ENCODE measurements at places on chromosomes 16 and 17.

DNA sequence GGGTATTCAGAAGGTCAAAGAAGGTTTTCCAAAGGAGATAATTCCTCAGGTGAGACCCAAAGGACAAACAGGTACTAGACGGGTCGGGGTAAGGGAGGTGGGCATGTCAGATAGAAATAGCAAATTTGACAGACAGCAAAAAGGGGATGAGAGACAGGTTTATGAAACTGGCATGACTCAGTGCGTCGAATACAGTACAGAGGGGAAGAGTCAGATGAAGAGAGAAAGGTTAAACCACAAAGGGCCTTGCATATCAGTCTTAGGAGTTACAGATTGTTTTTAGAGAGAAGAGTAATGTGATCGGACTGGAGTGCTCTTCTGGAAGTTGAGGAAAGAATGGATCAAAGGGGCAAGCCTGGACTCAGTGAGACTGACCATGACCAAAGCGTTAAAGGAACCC, 88.4 kb downstream of the ZZEF1 start:
- no peak for DNase-seq

- no peak for DNase-seq
Measured at GRCh38 chr16:79429381-79430190, 171.0 kb downstream of the MAF start.

- DNase-seq, result no peak
Measured at GRCh38 chr17:9475101-9475658, 100.4 kb downstream of the STX8 start.

GRCh38 chr16:68289202-68289601, 21.5 kb downstream of the SLC7A6OS start:
- DNase-seq, result no peak

DNA sequence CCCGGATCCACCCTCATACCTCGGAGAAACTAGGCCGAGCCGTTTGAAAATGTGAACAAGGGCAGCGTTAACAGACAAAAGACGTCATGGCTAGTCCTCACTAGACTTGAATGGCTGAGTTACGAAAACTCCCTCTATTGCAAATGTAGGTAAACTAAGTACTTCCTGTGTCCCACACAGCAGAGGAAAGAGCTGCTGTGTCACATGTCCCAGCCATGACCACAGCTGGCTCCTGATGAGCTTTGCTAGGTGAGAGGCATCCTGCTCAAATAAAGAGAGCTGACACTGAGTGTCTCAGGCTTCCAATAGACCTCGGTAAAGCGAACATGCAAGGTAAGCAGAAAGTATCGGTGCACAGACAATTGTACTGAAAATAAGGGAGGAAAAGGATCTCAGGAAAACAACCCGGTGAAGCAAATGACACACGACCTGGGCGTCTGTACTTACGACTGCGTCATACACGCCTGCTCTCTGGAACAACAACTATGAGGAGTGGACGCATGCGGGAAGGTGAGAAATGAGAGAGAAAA, 26.0 kb downstream of the TMEM204 start:
- no peak for DNase-seq

DNA sequence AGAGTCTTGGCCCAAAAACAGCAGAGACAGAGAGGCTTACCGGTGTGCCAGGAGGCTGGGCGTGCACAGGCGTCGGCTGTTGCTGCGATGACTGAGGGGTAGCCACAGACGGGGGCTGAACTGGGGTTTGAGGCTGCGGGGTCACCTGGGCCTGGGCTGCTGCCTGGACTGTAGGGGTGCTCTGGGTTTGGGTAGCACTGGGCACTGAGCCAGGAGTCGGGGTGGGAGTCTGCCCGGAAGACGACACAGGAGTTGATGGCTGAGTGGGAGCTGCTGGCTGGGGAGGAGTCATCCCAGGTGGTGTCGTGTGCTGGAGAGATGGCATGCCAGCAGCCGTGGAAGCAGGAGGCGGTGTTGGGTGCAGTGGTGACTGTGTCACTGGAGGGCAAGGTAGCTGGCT, 53.2 kb upstream of the TRAP1 start:
- DNase-seq, result no peak

DNA sequence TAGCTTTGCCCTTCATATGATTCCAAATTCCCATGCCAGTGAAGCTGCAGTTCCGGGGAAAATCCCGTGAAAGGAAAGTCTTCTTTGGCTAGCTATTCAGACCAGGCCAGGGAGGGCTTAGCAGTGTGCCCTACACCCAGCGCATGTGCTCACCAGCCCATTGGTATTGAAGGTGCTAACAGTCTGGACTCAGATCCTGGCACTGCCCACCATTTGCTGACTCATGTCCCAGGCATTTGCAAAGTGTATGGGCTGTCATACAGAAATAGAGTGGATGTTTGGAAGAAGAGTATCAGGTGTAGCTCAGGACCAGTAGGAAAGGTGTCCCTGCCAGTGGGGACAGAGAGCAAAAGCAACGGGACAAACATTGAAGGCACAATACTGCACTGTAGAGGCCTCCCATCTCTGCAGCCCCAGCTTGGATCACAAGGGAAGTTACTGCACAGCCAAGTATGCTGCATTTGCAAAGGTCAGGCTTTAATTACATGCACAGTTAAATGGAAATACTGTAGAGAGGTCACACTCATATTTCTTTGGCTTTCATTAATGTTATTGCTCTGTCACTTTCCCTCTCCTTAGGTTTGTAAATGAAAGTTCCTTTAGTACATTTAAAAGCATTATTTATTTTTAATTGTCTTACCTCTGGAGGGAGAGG, 220.0 kb downstream of the IRX3 start:
- no peak for DNase-seq

DNA sequence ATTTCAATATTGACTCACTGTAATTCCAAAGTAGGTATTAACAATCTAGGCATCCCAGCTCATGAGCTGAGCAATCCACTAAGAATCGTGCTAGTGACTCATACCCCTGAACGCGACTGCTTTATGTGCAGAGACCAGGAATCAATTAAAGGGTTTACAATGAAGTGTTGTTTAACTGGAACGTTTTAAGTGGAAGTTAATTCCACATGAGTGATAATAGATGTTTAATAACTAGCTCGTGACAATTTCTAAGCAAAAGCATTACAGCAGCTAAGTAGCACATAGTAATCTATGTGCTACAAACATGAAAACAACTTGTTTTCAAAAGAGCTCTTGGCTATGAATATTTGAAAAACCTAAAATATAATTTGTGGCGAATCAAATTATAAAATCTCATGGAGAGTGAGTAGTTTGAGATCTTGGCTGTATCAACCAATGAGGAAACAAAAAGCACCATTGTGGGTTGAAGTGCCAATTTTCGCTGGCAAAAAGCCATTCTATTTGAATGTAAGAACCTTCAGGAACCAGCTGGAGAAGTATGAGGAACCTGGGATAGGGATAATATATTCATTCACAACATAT, 9.4 kb downstream of the GJC1 start:
- no peak for DNase-seq

GRCh38 chr16:70430667-70431536, 8.0 kb downstream of the ST3GAL2 start:
- DNase-seq, result peak; percentile 53

GRCh38 chr17:14297161-14297851, 3.6 kb upstream of the HS3ST3B1 start:
- DNase-seq, result peak; percentile 40

GRCh38 chr16:46618516-46618915, 2.7 kb downstream of the SHCBP1 start:
- DNase-seq, result no peak

- DNase-seq, result no peak
Measured at GRCh38 chr17:47692137-47692894, 1.6 kb upstream of the TBKBP1 start.

- DNase-seq, result no peak
Measured at GRCh38 chr17:79651761-79652160, 40.9 kb upstream of the RBFOX3 start.

DNA sequence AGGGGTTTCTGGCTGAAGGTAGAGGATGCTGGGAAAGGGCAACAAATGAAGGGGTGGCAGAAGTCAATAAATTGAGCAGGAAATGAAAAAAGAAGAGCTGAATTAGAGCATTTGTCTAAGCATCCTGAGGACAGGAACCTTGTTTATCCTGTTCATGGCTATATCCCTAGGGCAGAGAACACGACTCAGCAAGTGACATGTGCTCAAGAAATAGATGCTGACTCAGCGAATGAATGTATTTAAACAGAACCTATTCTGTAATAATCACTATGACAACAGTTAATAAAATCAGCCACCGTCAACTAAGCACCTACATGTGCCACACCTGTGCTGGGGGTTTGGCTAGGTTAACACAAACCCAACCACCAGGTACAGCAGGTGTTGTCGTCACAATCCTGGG, 80.3 kb downstream of the CDK5R1 start:
- DNase-seq, result no peak

DNA sequence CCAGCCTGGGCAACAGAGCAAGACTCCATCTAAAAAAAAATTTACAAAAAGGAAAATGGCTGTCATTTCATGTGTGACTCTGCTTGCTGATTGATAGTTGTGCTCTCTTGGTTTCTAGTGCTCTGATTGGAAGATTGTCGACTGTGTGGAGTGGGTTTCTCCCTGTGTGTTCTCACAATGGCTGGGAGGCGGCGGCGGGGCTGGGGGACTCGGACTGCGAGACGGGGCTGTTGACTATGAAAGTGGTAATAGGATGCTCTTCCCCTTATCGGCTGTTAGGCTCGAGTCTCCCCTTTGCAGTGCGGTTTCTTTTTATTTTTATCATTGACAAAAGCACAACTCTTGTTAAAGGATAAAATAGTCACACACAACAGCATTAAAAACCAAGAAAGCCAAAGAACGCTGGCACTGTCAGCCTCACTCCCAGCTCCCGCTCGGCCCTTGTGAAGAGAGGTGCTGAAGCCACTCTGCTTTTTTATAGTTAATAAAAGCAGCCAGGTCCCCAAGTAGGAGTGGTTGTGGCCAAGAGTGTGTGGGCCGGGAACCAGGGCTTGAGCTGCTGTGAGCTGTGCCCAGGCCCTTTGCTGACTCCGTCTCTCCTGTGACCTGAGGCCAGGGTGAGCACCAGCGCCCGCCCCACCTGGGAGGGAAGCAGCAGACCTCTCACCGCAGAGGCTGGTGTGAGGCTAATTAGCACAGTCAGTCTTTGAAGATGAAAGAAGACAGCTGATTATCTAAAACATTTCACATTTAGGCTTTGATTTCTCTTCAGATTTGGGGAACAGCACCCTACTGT, 36.5 kb downstream of the TBCD start:
- no peak for DNase-seq

- no peak for DNase-seq
Measured at GRCh38 chr16:11004973-11005610, 60.7 kb downstream of the CLEC16A start.

DNA sequence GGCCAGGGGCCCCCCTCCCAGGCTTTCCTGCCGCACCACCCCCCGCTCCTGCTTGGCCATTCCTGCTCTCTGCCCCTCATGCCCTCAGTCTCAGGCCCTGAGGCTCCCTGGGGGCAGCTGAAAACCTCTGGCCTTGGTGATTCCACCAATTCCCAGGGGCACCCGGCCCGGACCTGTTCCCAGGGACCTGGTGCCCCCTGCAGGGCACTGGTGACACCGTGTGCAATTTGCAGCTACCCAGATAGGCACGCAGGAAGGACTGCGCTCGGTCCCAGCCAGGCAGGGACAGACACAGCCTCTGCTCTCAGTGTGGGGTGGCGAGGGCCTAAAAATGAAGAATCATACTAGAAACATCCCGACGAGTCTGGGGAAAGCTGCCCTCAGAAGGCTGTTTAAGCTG, 13.4 kb downstream of the WFDC1 start:
- DNase-seq, result peak; percentile 17

GRCh38 chr17:43788540-43788939, 8.3 kb downstream of the CFAP97D1 start:
- no peak for DNase-seq

DNA sequence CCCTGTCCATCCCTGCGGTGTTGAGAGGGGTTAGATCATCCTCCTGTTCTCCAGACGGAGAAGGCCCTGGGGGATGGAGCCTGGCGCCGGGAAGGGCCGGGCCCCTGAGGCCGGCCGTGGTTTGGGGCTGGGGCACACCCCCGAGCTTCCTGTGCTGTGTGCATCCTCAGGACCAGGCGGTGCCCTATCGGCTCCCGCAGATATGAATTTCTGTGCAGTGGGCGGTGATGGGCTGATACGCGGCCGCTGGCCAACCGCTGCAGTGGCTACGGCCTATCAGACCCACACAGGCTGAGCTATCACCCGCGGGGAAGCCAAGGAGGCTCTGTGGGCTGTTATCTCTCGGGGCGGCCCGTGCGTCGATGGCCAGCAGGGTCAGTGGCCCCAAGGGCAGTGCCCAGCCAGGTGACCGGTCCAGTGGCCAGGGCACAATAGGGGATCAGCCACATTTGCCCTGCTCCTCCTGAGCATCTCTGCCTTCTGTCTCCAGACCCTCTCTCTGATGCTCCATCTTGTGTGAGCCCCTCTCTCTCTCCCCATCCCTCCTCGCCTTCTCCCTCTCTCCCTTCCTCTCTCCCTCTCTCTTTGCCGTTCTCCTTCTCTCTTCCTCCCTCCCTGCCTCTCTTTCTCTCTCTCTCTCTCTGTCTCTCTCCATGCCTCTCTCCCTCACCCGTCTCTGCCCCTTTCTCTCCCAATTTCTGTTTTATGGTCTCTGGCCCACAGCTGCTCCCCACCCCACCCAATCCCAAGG, 38.7 kb downstream of the ZFPM1 start:
- no peak for DNase-seq

GRCh38 chr17:76524598-76525512, 12.7 kb downstream of the CYGB start:
- DNase-seq, result no peak

DNA sequence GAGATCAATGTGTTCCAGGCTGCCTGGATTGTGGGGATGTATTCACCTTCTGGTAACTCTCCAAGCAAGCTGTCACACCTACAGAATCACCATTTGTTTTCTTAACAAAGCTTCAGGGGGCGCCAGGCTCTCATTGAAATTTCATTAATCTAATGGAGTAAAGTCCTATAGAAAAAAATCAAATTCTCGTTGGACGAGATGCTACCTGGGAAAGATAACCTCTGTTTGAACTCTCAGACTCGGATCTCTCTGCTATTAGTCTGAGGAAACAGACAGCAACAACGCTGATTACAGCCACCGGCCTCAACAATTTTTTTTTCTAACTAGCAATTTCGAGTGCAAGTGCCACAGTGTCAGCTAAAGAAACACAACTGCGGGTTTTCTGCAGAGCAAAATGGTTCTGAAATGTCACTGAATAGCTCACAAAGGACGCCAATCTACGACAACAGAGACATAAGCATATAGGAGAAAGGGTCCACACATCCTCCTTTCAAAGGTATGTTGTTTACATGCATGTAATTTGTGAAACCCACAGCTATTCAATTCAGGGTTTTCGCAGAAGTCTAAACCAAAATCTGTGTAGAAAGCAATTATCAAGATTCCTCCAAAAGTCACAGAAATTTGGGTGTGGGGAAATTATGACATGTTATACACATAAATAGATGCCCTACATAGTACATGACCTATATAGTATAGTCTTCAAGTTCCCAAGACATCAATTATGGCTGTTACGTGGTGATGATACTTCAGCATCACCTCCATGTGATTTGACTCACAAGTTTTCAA, 135.8 kb downstream of the SKAP1 start:
- no peak for DNase-seq

DNA sequence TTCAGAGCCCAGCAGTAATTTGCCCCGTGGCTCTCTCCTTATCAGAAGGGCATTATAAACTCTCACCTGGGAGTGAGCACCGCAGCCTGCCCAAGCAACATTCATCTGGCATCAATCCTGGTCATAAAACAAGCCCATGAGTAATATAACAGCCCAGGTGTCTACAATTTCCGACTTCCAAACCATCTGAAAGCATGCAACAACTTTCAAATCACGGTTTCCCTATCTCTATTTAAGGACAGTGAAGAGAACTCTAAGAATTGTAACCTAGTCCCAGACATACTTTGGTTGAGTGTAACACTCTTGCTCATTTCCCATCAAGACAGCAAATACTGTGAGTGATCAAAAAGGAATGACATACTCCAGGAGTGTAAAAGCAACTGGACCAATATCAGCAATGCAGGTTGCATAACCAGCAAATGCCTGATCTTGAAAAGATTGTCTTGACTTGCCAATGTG, 487.4 kb upstream of the SOX9 start:
- DNase-seq, result no peak

Measured in activated CD4-positive, alpha-beta T cell treated with anti-CD3 and anti-CD28 coated beads, Interleukin-2, amount 50 U/mL, for 48 hours (primary cell).